CD4-positive, alpha-beta T cell treated with Interleukin-1 beta for 1 hour (primary cell): ENCODE measurements at places on chromosomes 1 and 21.

- no peak for DNase-seq
Measured at GRCh38 chr1:72288886-72289285, 6.5 kb upstream of the NEGR1 start.

- no peak for DNase-seq
Measured at GRCh38 chr1:61165402-61165801, 83.0 kb downstream of the NFIA start.

DNA sequence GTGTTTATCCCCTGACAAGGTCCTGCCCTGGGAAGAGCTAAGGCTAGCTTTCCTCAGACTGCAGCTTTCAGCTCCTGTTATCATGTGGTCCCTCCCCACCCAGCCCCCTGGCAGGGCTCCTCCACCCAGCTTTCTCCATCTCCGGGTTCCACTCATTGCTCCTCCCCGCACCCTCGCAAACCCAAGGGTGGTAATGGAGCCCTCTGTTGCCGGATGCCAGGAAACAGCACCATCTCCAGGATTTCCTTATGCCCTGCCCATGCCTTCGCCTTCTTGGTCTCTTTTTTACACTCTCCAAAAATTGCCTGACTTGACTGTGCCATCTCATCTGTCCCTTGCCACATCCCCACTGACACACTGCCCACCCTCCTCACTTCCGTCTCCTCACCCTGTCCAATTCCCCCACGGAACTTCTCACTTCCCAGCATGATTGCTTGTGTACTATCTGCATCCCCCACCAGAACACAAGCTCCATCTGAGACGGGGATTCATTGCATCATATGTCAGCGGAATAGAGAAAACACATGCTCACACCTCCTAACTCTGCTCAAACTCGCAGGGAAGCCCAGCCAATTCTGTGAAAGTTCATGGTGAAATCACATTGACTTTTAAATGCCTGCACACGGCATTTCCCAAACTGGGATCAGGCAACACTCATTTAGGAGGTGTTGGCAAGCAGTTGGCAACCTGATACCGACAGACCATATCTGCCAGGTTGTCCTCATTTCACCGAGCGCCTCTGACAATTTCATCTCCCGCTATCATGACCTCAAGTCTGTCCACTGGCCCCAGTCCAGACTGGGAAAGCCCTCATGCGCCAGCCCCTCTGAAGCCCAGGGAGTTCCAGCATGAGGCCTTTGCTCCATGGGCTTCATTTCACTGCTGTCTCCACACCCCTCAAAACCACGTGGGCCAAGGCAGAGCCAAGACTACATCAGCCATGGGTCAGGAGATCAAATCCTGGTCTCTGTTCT, 201.1 kb downstream of the MATN1 start:
- no peak for DNase-seq

DNA sequence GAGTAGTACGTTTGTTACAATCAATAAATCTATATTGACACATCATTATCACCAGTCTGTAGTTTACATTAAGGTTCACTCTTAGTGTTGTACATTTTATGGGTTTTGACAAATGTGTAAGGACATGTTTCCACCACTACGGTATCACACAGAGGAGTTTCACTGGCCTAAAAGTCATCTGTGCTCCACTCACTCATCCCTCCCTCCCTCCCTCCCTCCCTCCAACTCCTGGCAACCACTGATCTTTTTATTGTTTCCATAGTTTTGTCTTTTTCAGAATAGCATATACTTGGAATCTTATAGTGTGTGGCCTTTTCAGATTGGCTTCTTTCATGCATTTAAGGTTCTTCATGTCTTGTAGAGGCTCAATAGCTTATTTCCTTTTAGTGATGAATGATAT, 44.1 kb upstream of the RHOU start:
- no peak for DNase-seq

DNA sequence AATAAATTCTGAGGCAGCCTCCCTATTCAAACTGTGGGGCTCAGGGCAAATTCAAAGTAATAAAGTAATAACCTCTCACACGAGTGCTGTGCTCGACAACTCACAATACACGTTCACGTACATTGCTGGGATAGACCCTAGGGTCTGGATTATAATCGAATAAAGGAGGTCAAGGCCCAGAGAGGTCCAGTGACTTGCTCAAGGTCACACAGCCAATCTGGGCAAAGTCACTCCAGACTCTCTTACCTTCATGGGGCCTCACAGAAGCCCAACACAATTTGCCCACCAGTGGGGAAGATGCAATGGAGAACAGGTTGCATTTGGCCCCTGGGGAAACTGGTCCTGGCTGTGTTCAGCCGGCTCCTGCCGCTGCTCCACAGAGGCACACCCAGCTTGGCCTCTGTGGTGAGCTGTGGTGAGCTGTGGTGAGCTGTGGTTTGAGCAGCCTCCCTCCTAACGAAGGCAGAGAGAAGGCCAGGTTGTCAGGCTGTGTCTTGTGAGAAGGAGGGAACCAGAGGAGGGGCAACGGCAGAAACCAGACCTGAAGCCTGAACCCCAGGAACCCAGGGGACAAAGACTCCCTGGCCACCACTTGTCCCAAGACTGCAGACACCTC, 35.1 kb downstream of the NUAK2 start:
- peak; percentile 71 for DNase-seq
